ENCODE measurements at places on chromosomes 2 and 18. TPM values are rescaled to one million over a fixed set of nuclear protein-coding genes. Genes with fewer than 3 reads are reported as not detected.

NRP2 gene
- 35.7 TPM for total RNA-seq

INPP5D gene
- total RNA-seq = 0.65 TPM

LCT gene
- 0.08 TPM for total RNA-seq

STAMBP gene
- 32.3 TPM for total RNA-seq

EPHA4 gene
- total RNA-seq = 6.8 TPM

HMSD gene
- total RNA-seq = 0.78 TPM

GAL3ST2 gene
- 0.64 TPM for total RNA-seq

IMPACT gene
- 22.2 TPM for total RNA-seq

SGPP2 gene
- total RNA-seq = 0.48 TPM

RIT2 gene
- total RNA-seq = not detected

TMEM178A gene
- total RNA-seq = 1.8 TPM

PPP1R1C gene
- 0.96 TPM for total RNA-seq

Measured in epithelial cell of alveolus of lung (primary cell).